Smooth muscle cell of the umbilical artery (primary cell): ENCODE measurements at places on chromosomes 5 and 9. TPM values are rescaled to one million over a fixed set of nuclear protein-coding genes. Genes with fewer than 3 reads are reported as not detected.

SPINK4 gene
- not detected in 2 replicates for total RNA-seq

GFPT2 gene
- 233 and 276 TPM in 2 replicates for total RNA-seq

FOXD4L4 gene
- total RNA-seq = 0.18 TPM in 1 of 2 replicates, not detected in the other

GFRA3 gene
- total RNA-seq = not detected in 2 replicates

SLF1 gene
- 4.2 and 7.9 TPM in 2 replicates for total RNA-seq

SHISAL2B gene
- not detected in 2 replicates for total RNA-seq
